GM23248 (cell line): ENCODE measurements at places on chromosomes 3 and 15. TPM values are rescaled to one million over a fixed set of nuclear protein-coding genes. Genes with fewer than 3 reads are reported as not detected.

GOLGA6L9 gene
- polyA plus RNA-seq: 0.44 and 0.65 TPM in 2 replicates

GRCh38 chr15:51982770-51983103 is 11.2 kb upstream of the LEO1 start:
- DNase-seq: peak; percentile 16

GRCh38 chr3:42090973-42091731 is at the start of gene TRAK1:
TSS of gene TRAK1 (plus strand) at chr3:42091357. CDS start at chr3:42091470, 113 bp downstream.
- DNase-seq: peak; percentile 95

DNA sequence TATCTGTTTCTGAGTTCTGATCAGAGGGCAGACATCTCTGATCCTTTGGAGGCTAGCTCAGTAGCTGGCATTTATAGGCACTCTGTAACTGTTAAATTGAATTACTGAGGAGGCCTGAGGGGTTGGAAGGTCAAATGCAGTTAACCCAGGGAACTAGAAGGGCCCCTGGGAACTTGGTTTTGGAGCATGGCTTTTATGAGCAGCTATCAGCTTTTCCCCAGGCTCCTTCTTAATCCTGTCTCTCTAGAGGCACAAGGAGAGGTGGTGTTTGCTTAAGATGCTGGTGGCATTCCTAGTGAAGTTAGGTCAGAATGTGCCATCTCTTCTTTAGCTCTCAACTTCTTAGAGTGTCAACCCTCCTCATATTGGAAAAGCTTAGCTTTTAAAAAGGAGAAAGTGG is 128.9 kb downstream of the LPP start:
- no peak for DNase-seq

TIMP4 gene
- polyA plus RNA-seq: 0.27 TPM in 1 of 2 replicates, not detected in the other

DNA sequence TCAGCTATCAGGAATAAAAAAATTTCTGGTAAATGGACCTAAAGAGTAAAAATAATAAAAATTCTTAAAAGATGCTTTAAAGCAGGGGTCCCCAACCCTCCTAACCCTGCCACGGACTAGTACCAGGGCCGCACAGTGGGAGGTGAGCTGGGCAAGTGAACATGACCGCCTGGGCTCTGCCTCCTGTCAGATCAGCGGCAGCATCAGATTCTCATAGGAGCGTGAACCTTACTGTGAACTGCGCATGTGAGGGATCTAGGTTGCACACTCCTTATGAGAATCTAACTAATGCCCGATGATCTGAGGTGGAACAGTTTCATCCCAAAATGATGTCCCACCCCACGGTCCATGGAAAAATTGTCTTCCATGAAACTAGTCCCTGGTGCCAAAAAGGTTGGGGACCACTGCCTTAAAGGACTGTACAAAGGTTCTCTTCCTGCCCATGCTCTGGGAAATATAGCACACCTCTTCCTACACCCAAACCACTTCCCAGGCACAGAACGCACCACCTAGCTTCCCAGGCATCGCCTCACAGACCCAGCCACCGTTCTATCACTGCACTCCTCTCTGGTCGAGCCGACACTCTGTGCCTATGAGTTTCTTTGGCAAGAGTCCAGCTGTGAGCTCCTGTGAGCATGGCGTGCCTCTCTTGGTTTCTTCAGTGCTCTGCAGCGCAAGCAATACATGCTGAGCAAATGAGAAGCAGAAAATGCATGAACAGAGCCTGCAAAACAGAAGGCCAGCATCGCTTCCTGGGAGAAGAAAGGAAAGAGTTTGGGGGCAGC is 104.9 kb downstream of the OCA2 start:
- no peak for DNase-seq

DNA sequence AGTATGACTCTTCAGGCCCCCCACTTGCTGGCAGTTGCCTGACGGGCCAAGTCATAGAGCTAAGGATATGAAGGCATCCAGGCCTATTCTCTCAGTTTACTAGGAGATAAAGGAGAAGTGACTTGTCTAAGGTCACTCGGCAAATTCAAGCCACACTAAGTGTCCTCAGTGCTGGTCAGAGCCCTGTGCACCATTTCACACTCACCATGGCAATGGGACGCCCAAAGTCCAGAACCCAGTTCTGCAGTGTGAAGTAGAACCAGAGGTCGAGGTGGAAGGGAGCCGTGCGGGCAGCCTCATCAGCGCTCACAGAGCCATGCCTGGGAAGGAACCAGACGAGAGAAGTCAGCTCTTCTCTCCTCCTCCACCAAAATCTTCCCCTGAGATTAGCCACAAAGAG is 11.2 kb downstream of the CLN6 start:
- DNase-seq: no peak

DNA sequence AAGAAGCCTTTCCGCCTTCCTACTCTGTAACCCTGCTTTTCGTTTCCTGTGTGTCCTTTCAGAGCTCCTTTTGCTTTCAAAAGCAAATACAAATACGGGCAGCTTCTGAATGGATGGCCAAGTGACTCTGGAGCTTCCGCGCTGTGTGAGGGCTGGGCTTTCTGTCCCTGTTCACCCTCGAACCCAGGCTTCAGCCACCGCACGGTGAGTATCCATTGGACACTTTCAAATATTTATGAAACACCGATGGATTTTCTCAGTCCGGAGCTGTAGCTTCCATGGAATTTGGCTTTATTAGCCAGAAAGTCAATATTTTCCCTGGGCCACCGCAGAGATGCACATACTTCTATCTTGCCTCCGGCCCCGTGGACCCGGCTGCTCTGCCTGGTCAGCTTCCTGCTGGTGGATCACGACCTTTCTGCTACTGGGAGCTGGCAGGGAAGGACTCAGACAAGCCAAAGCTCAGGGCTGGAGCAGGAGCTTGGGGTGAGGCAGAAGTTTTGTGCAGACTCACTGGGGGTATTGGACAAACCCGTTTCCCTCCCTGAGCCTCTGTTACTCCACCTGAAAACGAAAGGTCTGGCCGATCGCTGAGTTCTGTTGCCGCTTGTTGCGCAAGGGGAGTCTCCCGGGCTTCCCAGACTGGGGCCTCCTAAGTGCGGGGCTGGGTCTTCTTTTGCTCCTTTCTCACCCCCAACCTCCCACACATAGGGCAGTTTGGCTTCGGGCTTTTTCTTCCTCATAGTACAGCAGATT is 63.6 kb downstream of the LINGO1 start:
- no peak for DNase-seq

GRCh38 chr3:125957674-125958510 is 11.1 kb upstream of the ROPN1B start:
- DNase-seq: no peak

GRCh38 chr15:71635735-71636134 is 174.6 kb upstream of the NR2E3 start:
- DNase-seq: no peak

DNA sequence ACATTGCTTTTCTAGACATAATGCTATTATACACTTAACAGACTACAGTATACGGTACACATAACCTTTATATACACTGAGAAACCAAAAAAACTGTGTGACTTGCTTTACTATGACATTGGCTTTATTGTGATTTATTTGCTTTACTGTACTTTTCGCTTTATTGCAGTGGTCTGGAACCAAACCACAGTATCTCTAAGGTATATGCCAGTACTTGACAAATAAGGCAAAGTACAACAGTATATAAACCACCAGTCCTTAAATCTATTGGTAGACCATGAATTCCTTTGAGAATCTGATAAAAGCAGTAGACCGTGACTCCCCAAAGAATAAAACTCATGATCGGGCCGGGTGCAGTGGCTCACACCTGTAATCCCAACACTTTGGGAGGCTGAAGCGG is 50.3 kb downstream of the HERC1 start:
- no peak for DNase-seq

DNA sequence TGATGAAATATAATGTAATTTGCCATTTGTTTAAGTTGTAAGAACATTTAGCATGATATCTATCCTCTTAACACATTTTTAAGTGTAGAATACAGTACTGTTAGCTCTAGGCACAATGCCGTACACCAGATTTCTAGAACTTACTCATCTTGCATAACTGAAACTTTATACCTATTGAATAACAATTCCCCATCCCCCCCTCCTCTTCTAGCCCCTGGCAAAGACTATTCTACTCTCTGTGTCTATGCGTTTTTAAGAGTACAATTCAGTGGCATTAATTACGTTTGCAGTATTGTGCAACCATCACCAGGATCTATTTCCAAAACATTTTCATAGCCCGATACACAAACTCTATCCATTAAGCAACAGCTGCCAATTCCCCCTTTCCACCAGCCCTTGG is 261.7 kb downstream of the PLOD2 start:
- DNase-seq: no peak

DNA sequence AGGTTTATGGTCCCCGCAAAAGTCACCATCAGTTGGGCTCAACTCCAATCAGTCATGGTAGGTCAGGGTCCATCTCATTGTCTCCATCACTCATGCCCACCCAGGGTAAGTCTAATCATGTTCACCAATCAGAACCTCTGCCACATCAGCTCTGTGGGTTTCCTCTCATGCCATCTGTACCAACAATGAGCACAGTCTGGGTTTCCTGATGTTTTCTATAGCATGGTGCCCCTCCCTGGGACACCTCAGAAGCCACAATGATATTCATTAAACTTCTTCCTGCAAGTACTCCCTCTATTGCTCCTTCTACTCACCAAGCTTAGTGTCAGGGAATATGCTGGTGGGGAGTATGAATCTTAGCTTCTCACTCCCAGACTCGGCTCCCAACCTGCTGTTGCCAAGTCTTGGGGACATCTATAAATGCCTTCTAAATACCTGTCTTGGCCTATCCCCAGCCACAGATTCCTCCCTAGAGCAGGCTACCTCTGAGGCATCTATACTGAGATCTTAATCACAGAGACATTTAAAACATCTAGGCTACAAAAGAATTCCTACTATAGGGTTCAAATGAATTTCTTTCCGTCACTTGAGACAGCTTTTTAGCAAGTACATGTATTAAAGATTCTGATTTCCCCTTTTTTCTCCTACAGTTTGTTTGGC is 5.0 kb upstream of the CCR2 start:
- DNase-seq: no peak

- DNase-seq: peak; percentile 53
Observed at GRCh38 chr15:90883976-90884718, at the start of gene FES. TSS of gene FES (plus strand) at chr15:90884504. CDS start at chr15:90885046, 542 bp downstream.

- no peak for DNase-seq
Observed at GRCh38 chr3:171789759-171790505, 20.4 kb downstream of the PLD1 start.

CADPS gene
- polyA plus RNA-seq: 1.6 and 3.0 TPM in 2 replicates

DAZL gene
- not detected in 2 replicates for polyA plus RNA-seq

GRCh38 chr15:24886538-24886937 is 68.2 kb upstream of the SNRPN start:
- DNase-seq: no peak

- DNase-seq: no peak
Observed at GRCh38 chr15:63602595-63602994, 5.4 kb downstream of the FBXL22 start.

PLAAT1 gene
- polyA plus RNA-seq: not detected in 2 replicates

TRH gene
- polyA plus RNA-seq: 0.15 and 0.19 TPM in 2 replicates

PAQR5 gene
- 5.5 and 5.7 TPM in 2 replicates for polyA plus RNA-seq

FBXW12 gene
- not detected in 2 replicates for polyA plus RNA-seq

USP19 gene
- polyA plus RNA-seq: 16.3 and 17.0 TPM in 2 replicates

- no peak for DNase-seq
Observed at GRCh38 chr3:53612508-53612907, 118.1 kb downstream of the CACNA1D start.

GRCh38 chr15:100780208-100780800 is 99.3 kb upstream of the ALDH1A3 start:
- no peak for DNase-seq

DNA sequence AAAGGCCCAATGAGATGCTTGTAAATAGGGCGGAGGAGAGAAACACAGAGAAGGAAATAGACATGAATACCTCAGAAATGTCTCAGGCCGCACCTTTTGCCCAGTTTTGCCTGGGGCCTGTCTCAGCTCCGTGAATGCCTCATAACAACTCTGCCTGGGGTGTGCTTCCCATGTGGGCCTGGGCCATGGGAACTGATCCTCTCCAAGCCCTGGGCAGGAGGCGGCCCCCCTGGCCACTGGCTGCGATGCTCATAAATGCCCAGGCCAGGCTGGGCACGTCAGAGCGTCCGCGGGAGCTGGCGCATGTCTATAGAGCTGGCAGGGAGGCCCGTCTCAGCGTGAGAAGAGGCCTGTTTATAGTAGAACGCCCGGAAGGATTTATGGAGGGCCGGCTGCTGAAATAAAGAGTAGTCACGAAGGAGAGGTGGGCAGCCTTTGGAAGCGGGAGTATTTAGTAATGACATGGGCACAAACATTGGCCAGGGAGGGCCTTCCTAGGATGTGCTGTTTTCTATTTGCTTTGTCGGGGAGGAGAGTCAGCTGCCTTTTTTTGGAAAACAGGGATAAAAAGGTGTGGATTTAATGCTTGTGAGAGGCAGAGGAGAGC is 85.9 kb upstream of the IGF1R start:
- no peak for DNase-seq

DNA sequence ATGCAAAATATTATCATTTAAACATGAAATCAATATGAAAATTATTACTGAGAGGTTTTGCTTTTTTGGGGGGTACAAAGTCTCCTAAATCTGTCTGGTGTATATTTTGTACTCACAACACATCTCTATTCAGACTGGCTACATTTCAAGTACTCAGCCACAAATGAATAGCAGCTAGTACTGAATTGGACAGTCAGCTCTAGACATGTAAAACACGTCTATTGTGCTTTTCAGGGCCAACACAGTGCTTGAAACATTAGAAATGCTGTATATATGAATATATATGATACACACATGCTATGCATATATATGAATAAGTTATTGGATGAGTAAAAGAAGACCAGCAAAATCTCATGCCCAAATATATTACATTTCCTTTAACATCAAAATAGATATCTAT is 103.8 kb upstream of the CFAP20DC start:
- DNase-seq: no peak

DNA sequence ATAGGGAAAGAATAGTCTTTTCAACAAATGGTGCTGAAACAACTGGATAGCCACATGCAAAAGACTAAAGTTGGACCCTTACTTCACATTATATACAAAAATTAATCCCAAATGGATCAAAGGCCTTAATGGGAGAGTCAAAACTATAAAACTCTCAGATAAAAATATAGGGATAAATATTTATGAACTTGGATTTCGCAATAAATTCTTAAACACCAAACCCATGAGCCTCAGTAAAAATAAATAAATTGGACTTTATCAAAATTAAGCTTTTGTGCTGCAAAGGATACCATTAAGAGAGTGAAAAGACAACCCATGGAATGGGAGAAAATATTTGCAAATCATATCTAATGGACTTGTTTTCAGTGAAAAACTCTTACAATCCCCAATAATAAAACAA is 18.7 kb upstream of the TOP2B start:
- no peak for DNase-seq

- no peak for DNase-seq
Observed at GRCh38 chr3:12486001-12486400, 1.7 kb downstream of the TSEN2 start.

GRCh38 chr15:28208583-28208982 is 109.5 kb upstream of the OCA2 start:
- DNase-seq: no peak

GASK1A gene
- polyA plus RNA-seq: 0.08 and 0.10 TPM in 2 replicates

GRCh38 chr3:185519021-185519420 is 20.2 kb upstream of the TMEM41A start:
- peak; percentile 10 for DNase-seq
